GM04503 (cell line): ENCODE measurements at places on chromosomes 11 and 22.

DNA sequence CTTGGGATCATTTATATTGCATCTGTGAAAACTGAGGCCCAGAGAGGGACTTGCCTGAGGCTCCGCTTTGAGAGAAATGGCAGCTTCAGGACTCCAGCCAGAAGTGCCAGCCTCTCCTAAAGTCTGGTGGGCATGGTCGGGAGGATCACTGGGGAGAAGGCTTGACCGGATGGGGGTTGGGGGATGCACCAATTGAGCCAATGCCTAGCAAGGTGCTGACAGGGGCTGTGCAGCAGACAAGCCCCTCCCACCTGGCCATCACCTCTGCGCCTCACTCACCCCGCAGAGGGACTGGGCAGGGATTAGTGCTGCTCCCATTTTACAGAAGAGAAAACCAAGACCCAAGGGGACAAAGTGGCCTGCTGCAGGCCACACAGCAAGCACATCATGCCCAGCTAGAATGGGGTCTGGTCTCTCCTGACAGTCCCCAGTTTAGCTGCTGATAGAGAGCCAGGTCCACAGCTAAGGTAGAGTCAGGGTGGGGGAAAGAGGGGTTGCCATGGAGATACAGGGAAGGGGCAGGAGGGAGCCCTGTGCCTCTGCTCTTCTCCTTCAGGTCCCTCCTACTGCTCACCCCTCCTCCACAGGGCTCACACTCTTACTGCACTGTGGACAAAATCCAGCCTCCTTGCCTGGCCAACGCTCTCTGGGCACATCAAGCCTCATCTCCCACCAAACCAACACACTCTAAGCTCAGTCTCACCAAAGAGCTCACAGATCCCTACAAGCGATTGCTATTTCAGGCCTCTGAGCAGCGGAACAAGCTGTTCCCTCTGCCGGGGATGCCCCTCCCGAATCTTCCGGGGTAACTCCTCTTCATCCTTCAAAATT is 29.5 kb downstream of the TEF start:
- no peak for DNase-seq

GRCh38 chr11:71336176-71336995 is 84.0 kb upstream of the SHANK2 start:
- no peak for DNase-seq

DNA sequence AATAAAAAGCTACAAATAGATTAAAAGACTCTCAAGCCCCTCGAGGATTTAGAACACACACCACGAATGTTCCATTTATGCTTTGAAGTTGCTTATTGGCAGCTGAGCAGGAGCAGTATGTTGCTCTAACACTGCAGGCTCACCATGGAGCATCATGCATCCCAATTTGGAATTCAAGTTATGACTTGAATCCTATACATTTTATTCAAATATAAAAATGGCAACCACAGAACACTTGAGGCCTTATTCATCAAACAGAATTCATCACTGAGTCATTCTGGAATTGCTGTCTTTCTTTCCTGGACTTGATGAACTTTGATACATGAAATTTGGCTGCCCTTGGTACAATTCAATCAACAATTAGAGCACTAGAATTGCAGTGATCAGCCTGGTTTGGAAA is 24.5 kb upstream of the BLID start:
- DNase-seq = peak; percentile 51

DNA sequence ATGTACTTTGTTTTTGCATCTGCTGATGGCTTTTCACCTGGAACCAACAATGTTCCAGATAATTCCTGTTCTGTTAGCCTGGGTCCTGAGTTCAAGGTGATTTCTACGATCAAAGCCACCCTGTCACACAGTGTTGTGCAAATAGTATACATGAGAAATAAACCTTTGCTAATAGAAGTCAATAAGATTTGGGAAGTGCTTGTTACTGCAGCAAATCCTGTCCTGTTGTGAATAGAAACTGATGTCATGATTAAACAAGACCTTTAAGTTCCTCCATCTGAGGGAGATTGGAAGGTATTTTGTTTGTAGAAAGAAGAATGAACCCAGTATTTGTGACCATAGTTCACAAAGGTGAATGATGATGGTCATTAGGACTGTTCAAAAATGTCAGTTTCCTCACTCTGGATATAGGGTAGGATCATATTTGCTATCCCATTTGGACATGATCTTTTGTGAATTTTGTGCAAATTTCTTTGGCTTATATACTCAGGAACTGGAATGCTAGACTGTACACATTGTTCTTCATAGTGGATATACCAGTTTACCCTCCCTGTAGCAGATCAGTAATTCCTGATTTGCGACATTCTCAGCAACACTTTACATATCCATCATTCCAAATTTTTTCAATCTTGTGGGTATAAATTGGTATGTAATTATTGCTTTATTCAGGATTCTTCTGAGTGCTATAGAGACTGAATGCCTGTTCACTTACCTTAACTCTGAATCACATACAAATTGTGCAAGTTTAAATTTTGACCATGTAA is 428.5 kb downstream of the METTL15 start:
- no peak for DNase-seq

- no peak for DNase-seq
Measured at GRCh38 chr11:31160504-31161422, 208.8 kb downstream of the DCDC1 start.

DNA sequence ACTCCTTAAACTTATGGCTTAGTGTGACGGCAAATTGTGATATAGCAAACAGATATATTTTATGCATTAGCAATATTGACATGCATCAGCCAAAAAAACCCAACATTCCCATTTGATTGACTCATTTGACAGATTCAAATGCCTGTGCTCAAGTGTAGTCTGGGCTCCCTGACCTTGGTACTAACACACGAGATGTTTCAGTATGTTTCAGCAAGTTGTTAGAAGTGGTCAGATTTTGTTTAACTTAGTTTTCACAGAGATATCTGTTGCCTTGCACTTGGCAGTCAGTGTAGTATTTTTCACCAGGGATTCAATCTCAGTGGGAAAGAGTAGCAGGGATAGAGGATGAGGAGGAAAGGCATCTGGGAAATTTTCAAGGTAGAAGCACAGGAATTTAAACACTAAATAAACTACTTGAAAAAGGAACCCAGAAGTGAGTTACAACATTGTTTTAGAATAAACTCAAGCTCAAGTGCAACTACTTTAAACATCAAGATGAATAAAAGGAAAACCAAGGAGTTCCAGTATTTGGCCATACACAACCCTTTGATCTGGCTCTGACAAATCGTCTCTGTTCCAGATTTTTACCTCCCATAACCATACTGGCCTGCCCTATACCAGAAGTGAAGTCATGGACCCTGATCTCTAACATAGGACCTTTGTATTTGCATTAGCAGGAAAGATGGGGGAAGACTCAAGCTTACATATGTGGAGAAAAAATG is 56.5 kb upstream of the BLID start:
- DNase-seq = no peak

DNA sequence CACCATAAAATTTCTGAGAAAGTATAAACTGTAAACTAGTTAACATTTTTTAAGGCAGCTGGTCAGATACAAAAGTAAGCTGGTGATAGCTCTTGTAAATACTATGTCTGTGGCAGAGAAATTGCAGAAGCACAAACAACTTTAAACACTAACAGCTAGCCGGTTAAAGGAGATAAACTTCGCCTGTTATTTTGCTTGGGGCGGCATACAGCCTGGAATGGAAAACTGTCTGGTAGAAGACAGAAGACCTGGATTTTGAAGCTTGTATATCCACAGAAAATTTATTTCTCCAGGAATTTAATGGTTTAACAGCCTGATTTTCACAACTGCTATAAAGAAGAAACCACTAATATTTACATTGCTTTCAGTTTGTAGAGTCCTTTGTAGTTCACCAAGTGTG is 65.3 kb upstream of the FIBIN start:
- DNase-seq = no peak

DNA sequence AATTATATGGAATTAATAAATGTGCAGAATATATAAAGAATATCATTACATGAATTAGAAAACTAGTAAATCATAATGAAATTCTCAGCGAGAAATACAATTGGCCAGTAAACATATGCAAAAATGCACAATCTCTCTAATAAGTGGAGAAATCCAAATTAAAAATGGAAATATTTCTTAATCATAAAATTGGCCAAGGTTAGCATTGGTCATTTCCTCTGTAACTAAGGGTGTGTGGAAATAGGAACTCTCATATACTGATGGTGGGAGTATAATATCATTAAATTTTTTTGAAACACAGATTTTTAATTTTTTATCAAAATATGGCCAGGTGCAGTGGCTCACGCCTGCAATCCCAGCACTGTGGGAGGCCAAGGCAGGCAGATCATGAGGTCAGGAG is 7.6 kb upstream of the ZNF74 start:
- no peak for DNase-seq

DNA sequence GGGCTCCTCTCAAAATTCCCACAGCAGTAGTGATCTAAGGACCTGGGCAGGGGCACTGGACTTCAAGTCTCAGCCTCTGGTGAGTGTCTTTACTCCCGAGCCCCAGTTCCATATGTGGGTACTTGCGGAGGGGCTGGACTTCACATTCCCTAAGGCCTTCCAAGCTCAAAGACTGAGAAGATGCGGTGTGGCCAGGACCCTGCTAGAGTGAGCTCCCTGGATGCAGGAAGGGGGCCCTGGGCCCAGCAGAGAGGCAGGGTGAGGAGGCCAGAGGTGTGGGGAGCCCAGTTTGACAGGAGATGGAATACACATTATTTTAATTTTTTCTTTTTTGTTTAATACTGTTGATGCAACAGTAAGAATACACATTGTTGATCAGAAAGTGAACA is 83.7 kb downstream of the IGLL1 start:
- DNase-seq = no peak

DNA sequence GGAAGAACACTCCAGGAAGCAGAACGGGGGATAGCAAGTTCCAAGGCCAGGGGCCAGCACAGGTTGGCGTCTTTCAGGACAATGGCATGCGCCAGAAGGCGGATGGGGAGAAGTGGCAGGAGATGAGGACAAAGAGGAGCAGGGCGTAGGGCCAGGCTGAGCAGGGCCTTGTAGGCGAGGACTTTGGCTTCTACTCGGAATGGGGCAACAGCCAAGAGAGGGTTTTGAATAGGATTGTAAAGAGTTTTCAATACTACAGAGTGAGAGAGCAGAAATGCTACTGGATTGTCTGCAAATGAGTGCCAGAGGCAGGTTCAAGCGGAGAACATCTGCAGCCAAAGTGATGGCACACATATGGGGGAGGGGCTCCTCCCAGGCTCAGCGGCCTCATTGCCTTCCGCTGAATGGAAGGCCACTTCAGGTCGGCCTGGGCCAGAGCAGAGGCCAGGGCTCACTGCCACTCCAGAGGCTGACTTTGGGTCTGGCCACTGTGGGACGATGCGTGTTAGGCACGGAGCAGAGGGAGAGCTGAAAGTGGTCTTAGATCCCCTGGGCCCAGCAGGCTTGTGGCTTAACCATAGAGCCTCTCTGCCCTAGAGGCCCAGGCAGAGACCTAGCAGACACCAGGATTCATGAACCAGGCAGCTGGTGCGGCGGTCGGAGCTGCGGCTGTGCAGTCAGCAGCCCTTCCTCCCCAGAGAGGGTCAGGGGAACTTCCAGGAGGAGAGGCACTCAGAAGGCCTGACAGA is 118.2 kb downstream of the DSCAML1 start:
- DNase-seq = no peak

GRCh38 chr22:20137671-20138416 is 6.2 kb downstream of the ZDHHC8 start:
- DNase-seq = no peak

GRCh38 chr11:4551346-4551979 is 6.5 kb downstream of the OR52M1 start:
- no peak for DNase-seq

GRCh38 chr11:6505577-6506240 is 8.6 kb downstream of the DNHD1 start:
- DNase-seq = peak; percentile 43

DNA sequence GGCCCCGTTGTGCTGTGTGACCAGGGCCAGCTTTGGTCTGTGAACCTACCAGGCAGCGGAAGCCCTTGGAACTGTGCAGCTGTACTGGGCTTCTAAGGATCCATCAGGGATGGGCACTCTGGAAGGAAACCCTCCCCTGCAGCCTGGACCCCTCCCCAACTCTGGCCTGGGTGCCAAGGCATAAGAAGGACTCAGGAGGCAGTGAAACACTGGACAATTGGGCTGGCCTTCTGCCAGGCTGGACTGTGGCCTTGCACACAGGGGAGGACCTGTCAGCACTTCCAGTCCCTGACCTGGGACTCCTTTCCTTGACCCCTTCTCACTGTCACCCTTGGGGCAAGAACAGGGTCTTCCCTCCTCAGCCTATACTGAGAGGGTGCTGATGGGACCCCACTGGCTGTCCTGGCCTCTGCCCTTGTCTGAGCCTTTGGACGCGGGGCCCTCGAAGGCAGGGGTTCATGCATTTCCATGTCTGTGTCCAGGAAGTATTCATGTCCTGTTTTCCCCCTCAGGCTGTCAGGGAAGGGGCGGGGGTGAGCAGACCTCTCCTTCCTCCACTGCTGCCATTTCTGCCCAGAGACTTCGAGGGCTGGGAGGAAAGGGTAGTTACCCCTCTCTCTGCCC is 39.6 kb downstream of the PDE2A start:
- DNase-seq = no peak

DNA sequence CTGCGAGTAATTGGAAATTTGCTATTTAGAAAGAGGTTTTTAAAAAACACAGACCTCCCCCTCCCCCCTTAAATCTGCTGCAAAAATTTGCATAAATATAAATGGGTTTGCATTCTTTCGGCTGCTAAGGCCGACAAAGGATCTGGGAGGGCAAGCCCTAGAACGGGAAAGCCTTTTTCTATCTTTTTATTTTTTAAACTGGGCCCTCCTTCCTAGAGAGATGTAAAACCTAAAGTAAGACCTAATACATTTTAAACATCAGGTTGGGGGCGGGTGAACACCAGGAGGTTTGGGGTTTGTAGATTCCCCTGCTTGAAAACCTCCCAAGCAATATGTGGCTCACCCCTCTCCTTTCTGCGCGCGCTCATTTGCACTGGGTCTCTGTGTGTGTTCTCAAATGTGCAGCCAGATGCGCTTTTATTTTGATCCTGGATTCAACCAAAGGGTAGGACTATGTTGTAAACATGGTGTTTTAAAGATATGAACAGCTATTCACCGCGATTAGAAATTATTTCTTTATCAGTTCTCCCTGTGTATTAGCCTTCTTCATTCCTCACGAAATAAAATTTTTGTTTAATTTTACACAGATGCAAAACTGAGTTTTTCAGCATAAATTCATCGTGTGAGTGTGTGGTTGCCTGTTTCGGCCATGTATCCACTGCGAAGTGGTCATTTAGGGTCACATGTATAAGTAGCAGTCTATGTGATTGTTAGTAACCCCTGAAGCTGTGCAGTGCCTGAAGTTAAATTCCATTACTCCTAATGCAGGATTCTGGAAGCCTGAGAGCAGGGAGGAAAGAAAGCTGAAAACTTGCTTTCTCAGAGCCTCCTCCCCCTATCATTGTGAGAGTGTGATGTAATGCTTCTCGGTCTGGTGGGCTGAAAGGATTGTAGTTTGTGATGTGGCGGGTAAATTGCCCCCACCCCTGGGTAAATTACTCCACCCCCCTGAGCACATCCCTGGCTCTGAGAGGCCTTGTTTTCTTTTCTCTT is 988 bp downstream of the TNRC6B start:
- no peak for DNase-seq

DNA sequence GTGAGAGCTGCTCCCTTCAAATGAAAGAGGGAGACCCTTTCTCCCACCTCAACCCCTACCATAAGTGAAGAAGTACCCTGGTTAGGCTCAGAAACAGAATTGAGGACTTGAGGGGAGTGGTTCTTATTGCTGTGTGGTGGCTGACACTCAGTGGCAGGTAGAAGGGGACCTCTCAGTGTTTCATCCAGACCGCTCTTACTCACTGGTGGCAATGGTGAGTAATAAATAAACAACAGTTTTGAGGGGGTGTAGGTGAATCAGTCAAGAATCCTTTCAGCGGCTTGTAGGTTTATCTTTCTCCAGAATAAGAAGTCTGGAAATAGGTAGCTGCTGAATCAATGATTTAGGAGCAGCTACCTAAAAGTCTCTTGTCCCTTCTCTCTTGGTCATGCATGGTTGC is 403.4 kb upstream of the B3GAT1 start:
- no peak for DNase-seq
